NCI-H526 (cell line): ENCODE measurements at places on chromosomes 12 and 14.

- DNase-seq, result no peak
Measured at GRCh38 chr12:12474471-12474928, 88.2 kb downstream of the DUSP16 start.

GRCh38 chr12:30985814-30986452 lies 59.4 kb downstream of the TSPAN11 start:
- DNase-seq, result peak; percentile 78

DNA sequence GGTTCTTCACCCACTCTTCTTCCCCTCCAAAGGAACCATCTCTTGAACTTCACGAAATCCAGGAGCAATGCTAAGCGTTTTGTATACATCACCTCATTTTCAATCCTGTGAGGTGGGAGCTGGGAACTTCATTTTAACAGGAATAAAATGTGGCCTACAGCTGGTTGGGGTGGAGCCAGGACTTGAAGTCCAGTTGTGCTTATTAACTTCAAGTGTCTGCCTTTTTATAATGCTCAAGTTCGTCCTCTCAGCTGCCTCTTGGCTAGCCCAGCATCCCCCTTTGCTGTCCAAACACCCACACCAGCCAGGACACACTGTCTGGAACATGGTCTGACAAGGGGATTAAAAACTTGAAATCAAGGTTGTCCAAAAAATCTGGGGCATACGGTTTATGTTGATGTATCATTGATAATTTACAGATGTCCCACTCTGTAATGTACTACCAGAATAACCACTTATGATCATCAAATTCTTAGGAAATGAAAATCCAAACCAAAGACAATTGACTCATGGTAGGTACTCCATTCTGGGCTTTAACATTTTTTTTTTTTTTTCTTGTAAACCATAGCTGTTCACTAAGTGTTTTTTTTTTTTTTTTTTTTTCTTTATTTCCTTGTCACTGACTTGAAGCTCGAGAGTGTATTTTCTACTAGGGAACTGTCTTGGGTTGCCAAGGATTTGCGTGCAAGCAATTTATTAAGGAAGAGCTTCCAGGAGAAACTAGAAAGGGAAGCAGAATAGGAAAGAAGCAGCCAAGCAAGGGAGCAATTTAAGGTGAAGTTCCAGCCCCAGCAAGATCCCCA lies 252.3 kb downstream of the EFCAB11 start:
- no peak for DNase-seq

DNA sequence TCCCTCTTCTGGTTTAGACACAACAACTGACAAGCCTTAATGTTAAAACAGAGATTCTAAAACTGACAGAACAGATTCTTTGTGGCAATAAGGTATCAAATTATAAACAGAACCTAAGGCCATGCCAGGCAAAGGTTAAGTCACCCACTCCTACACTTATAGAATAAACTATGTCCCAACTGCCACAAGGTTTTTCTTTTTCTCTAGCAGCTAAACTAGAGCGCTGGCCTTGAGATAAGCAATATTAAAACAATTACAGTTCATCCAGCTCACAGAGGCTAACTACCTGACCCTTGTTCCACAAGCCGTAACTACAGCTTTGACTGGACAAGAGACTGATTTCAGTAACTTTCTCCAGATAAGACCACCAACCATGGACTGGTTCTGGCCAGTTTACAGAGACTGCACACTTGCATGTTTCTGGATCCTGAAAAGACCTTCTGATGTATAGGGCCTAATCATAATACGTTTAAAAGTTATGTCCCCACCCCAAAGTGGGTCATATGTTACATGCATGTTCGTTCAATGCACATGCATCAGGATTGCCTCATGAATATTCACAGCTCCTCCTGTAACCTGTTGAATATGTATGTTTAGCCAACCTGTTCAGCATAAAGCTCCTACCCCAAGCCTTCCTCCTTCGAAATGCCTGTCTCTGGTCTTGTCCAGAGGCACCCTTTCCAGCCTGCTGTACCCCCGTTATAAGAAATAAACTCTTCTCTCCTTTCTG lies 61.9 kb upstream of the VASH1 start:
- DNase-seq, result no peak

- no peak for DNase-seq
Measured at GRCh38 chr14:20986811-20987210, 3.0 kb upstream of the METTL17 start.

DNA sequence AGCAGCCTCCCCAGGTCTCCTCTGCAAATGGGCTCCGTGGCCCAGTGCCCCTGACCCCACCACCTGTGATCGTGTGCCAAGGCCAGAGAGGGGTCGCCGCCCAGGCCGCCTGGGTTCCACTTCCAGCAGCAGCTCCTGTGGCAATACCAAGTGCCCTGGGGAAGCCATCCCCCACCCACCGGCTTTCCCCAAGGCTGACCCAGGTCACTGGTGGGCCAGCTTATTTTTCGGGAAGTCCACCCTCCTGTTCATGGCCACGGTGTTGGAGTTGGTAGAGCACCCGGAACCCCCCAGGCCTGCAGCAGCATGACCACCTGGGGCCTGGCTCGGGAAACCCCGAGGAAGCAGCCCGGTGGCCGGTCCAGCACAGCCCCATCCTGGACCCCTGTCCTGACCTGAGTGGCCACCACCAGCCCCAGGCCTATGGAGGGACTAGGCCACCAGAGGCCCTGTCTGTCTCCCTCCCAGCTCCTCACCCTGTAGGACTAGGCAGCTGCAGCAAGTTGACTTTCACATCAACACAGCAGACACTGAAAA lies 40.8 kb upstream of the OASL start:
- no peak for DNase-seq

GRCh38 chr12:16021676-16022075 lies 110.5 kb downstream of the DERA start:
- no peak for DNase-seq

- DNase-seq, result no peak
Measured at GRCh38 chr14:39704594-39704993, 272.4 kb upstream of the FBXO33 start.

GRCh38 chr12:112252184-112252583 lies 126.8 kb downstream of the TRAFD1 start:
- no peak for DNase-seq

DNA sequence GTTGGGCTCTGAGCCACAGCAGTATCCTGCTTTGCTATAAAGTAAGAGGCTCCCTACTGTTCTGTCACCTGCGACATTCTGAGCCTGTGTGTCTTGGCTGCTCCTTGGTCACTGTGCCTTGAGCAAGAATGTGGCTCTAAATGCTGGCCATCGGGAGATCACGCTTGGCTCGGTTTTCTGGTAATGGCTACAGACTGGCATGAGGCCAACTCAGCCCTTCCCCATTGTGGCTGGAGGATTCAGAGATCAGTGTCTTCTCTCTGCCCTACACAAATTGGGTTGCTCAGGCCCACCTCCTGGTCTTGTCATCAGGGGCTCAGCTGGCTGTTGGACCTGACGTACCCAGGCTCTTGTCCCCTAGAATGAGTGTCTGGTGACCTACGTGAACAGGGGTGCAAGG lies 94.5 kb downstream of the PLXNC1 start:
- no peak for DNase-seq

DNA sequence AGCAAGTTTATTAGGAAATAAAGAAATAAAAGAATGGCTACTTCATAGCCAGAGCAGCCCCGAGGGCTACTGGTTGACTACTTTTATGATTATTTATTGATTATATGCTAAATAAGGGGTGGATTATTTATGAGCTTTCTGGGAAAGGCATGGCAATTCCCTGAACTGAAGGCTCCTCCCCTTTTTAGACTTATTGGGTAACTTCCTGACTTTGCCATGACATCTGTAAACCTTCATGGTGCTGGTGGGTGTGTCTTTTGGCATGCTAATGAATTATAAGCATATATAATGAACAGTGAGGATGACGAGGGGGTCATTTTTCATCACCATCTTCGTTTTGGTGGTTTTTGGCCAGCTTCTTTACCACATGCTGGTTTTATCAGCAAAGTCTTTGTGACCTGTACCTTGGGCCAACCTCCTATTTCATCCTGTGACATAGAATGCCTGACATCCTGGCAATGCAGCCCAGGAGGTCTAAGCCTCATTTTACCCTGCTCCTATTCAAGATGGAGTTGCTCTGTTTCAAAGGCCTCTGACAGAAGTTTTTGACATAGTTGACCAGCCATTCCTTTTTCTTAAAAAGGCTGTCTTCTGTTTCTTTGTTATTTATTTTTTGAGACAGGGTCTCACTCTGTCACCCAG lies 11.1 kb upstream of the PTGES3 start:
- no peak for DNase-seq

- DNase-seq, result no peak
Measured at GRCh38 chr14:97280526-97280925, 483.3 kb downstream of the VRK1 start.

DNA sequence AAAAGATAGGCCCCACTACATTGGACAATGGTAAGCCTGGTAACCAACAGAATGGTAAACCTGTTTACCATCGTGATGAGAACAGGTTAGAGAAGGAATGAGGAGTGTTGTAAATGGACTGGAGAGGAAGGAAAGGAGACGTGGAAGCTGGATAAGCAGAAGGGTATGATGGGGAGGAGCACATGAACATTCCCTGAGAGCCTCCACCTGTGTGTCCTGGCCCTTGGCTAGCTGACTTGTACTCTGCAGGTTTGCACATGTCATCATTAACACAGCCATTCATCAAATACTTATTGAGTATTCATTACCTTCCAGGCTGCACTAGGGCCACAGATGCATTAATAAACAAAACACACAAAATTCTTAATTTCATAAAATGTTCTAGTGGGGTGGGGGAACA lies 4.3 kb upstream of the IL26 start:
- no peak for DNase-seq

- DNase-seq, result no peak
Measured at GRCh38 chr12:29754235-29755189, 29.2 kb downstream of the TMTC1 start.

- DNase-seq, result no peak
Measured at GRCh38 chr14:68397371-68397811, 395.5 kb downstream of the ZFP36L1 start.

DNA sequence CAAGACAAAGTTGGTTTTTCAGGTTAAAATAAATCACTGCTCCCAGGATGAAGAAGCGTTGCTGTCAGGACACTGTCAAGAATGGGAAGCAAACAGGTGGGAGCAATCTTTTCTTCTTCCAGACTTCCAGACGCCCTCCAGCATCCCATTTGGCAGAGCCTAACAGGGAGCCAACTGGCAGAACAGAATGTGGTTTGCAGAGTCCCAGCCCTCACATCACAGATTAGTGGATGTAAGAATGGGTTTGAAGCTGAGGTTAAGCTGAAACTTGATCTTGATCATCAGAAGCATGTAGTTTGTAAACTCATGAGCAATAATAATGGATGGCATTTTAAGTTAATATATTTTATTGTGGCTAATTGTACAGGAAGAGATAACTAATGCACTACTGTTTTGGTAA lies 636.4 kb downstream of the SLC6A15 start:
- DNase-seq, result no peak

DNA sequence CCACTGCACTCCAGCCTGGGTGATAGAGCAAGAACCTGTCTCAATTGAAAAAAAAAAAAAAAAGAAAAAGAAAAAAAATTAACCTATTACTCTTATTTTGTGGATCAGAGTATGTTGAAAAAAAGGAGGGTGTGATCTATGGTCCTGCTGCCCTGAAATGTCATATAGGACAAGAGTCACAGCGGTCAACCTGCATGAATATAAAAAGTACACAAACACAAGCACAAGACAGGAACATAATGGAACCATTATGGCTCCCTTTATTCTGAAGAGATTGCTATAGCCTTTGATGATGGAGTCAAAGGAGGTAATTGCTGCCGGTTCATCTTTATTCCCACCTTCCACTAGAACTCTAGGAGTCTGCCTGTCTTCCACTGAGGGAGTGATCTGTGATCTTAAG lies 96.9 kb downstream of the NTN4 start:
- no peak for DNase-seq

DNA sequence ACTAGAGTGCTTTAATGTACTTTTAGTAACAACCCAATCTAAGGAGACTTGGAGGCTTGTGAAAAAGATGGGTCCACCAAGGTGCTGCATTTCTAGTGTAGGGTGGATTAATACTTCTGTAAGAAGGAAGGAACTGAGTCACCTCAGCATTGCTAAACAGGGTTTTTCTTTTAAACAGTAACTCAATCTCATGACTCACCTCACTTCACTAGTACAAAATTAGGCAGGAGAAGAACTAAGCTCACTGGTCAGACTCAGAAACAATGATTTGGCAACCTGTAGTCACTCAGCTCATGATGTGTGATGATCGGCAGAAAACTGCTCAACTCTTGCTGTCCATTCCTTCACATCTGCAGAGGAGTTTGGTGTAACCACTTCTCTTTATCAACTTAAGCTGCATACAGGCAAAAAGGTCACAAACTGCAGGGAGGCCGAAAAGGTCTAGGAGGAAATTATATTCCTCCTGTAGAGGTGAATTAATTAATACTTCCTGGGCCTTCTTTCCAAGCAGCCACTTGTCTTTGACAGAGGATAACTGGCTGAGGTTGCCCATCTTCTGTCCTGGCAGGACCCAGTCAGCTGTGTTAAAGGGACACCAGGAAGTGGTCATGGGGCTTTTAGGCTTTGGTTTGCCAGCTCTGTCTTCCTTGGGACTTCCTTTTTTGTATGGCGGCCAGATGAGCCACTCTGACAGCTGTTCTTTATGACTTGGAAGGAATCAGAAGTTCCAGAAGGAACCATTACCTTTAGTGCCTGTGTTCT lies 466.9 kb downstream of the FUT8 start:
- no peak for DNase-seq

- DNase-seq, result no peak
Measured at GRCh38 chr12:727321-727720, 25.1 kb upstream of the WNK1 start.

- no peak for DNase-seq
Measured at GRCh38 chr12:70330158-70330557, 35.9 kb upstream of the KCNMB4 start.

GRCh38 chr12:107436836-107437235 lies 248.8 kb upstream of the PWP1 start:
- no peak for DNase-seq

- no peak for DNase-seq
Measured at GRCh38 chr14:50379563-50379962, 17.1 kb downstream of the CDKL1 start.

- DNase-seq, result peak; percentile 10
Measured at GRCh38 chr12:43835656-43836474, at the start of gene TMEM117. Gene TMEM117 (plus strand): TSS chr12:43836081.

- no peak for DNase-seq
Measured at GRCh38 chr14:21059842-21060613, 2.4 kb downstream of the RNASE8 start.

DNA sequence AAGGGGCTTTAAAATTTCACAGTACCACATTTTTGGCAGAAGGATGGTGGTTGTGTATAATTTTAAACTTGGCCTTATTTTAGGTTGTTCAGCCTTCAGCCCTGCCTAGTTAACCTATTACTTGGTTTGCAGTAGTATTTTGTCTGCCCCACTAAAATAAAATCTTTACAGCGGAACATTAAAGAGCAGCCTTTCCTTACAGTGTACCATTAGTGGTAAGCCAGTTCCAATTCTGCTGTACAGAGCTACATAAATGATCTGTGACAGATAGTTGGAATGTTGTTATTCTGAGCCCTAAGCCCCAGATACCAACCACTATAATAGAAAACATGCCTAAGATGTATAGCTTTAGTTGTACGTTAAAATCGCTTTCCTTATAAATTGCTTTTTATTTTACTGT lies 56.2 kb downstream of the SLC38A6 start:
- DNase-seq, result no peak
